ENCODE measurements at places on chromosomes 6 and 20.
A peak's percentile ranks its signal among the peaks of the same experiment; 100 is the strongest.

GRCh38 chr6:24330137-24330732 lies 27.6 kb downstream of the DCDC2 start:
- DNase-seq: no peak

GRCh38 chr20:38872491-38873049 lies 53.6 kb upstream of the FAM83D start:
- no peak for DNase-seq

DNA sequence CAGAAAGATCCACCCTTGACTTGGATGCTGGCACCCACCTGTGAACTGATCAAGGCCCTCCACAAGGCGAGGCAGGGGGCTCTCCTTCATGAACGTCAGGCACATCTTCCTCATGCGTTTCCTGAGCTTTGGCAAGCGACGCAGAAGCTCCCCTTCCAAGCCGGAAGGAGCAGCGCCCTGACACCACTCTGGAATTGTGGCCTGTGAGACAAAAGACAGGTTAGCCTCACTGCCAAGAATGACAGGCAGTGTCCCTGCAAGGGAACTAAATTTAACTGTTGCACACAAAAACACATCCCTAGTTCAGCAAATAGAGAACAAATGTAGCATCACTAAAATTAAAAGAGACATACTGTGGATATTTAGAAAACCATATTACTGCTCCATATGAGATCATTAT lies 42.0 kb upstream of the LYRM2 start:
- no peak for DNase-seq

- DNase-seq: no peak
Measured at GRCh38 chr20:53940360-53940702, 130.1 kb downstream of the BCAS1 start.

GRCh38 chr6:2695454-2696095 lies 55.1 kb downstream of the MYLK4 start:
- peak; percentile 71 for DNase-seq

- no peak for DNase-seq
Measured at GRCh38 chr6:150068720-150069648, at the start of gene ULBP3. Gene ULBP3, minus strand, starts transcription at chr6:150069121. Its CDS starts 55 bp downstream, at chr6:150069066.

- DNase-seq: no peak
Measured at GRCh38 chr6:70119218-70119835, 183.6 kb downstream of the COL9A1 start.

DNA sequence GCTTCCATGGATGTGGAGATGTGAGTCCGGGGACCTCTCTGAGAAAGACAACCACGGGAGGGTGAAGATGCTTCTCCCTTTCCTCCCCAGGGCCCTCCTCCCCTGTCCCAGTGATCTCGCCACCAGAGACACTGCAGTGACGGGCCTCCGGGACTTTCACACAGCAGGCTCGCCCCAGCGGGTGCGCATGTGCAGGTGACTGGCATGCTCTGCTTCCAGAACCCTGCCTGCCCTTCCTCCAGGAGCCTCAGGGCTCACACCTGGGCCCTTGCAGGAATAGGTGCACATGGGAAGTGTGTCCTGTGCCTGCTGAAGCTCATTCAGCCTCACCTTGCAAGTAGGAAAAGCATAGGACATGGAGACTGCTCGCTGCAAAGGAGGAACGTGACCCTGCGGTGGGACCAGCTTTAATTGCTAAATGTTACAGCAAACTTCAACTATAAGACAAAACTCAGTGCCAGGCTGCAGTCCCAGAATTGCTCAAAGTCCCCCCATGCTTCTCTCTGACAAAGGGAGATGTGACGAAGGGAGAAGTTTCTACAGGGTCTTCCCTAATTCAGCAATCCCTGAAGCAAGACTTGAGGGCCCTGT lies 19.2 kb downstream of the CST8 start:
- DNase-seq: no peak

DNA sequence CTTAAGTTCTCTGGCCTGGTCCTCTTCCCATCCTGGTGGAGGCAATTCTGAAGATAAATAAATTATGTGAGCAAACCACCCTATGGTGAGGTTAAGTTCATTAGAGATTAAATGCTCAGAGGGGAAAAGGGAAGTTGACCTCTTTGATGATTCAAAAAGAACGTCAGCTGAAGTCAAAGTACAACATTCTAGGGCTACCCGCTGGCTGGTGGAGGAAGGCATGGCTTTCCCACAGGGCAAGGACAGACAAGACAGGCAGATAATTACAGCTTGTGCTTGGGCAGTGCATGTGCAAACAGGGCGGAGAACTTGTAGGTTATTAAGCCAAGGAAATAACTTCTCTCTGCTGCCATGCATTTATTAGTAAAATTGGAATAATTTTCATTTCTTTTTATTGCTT lies 91.0 kb upstream of the SLC24A3 start:
- no peak for DNase-seq

DNA sequence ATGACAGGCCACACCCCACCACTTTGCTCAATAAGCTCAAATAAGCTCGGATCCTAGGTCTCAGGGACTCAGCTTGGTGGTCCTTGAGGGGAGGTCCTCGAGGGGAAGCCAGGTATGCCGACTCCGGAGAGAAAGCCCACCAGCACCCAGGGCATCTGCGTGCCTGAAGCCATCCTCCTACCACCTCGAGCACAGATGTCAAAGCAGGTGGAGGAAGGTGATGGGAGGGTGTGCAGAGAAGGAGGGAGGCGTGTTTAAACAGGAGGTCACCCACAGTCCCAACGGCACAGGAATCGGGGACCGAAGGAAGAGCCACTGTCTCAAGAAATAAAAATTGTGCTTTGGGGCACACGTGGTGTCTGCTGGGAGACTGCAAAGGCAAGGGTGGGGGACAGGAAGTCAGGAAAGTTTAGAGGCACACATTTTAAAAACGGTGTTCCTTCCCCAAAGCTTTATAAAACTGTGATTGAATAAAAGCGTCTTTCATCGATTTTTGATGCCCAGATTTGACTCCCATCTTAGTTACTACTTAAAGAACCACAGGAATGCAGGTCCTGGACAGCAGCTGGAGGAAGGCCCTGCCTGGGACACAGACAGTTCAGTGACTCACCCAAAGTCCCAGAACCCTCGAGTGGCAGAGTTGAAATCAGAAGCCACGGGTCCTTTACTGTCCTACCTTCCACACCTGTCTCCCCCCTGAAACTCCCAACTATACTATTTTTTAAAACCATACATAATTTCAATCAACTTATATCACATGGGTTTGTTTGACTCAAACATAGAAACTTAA lies 221.0 kb upstream of the PDE10A start:
- DNase-seq: no peak

DNA sequence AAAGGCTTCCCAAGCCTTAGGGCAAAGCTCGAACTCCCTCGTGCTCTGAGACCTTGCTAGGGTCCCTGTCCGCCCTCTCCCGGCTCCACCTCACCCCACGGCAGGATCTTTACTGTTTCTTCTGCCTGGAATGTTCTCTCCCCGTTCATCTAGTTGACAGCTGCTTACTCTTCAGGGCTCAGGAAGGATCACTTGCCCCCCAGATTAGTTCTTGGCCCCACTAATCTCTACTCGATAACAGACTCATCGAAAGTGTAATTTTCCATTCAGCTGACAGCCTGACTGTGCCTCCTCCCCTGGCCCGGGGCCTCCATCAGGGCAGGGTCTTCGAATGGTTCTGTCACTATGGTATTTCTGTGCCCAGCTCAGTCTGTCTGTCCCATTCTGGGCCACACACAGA lies 3.1 kb downstream of the MAP1LC3A start:
- DNase-seq: no peak

GRCh38 chr6:42821341-42821668 lies 39.5 kb downstream of the BICRAL start:
- no peak for DNase-seq

DNA sequence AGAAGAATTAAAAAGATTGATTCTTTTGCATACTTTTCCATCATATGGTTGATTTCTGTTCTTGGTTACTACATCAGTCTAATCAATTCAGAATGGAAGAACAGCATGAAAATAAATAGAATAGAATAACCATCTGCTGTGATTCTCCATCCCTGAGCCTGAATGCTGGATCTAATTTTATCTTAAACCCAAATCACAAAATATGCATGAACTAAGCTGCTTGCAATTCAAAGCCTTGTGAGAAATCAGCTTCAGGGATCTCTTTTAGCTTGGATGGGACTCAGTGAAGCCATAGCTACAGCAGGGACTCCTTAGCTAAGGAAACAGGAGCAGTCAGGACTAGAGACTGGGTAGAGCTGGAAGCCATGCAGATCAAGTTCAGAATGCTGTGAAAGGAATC lies 74.1 kb downstream of the TPBG start:
- no peak for DNase-seq

DNA sequence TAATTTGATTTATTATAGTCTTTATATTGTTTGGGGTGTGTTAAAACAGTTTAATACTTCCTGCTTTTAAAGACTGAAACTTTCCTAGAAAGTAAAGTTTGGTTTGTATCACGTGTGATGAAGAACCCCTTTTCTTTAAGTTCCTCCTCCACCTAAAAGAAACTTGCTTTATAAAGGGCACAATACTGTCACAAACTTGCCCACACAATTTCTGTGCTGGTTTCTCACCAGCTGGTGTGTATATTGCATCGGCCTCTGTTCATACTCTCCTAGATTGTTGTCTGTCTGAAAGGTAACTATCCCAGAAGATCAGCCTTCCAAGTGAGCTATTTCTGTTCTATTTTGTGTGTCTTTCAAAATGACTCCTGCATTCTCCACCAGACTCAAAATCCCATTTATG lies 46.9 kb downstream of the ANKRD6 start:
- DNase-seq: no peak

GRCh38 chr6:141758430-141758829 lies 374.3 kb upstream of the GJE1 start:
- DNase-seq: no peak

GRCh38 chr20:60785785-60786184 lies 466.3 kb upstream of the CDH4 start:
- no peak for DNase-seq

DNA sequence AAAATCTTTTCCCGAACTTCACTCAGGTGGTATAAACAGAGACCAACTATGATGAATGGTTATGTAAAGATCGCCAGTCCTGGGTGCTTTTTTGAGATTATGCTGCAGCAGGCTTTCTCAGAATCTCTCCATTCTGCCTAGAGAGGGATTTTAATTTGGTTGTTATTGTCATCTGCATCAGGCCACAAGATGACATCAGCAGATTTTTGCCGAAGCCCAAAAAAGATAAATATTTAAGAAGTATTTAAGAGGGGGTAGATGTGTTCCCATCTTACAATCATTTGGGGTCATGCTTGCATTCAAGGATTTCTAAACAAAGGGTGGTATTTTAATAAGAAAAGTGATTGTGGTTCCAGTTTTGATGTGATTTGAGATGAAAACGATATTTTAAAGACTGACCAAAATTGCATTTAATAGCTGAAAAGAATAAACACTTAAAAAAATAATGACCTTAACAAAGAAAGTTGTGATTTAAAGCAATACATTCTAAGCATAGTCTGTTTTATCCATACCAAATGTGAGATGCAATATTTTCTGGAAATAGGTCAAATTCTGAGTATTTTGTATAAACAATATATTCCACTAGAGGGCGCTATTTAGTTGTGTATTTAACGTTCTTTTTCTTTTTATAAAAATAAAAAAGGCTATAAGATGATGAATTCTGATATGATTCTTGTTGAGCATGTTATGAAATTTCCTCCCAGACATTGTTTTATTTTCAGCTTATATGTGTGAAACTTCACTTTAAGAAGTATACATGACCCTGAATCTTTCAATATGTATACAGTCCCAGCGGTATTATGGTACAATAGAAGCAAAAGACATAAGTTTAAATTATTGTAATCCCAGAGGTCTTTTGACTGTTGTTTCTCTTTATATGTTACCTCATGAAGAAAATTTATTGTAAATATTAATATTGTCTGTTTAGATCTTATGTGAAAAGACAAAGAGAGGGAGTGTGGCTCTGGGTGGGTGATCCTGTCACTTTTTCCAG lies 51.0 kb upstream of the ZFP64 start:
- DNase-seq: peak; percentile 23

DNA sequence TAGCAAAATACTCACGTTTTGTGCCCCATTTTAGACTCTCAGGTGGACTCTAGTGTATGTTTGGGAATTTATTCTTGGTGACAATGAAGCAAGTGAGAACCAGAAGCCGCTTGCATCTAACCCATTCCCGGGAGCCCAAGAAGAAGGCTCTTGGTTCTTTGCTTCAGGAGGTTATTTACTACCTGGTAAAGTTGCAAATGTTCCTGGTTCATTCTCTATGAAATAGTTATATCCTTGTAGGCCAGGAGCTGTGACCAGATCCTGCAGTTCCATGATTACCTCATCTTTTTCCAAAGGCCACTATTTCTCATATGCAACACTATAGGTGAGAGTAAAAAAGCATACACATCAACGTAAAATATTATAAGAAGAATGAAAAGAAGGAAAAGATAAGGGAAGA lies 60.9 kb upstream of the FABP7 start:
- no peak for DNase-seq

GRCh38 chr6:19391926-19392325 lies 445.2 kb upstream of the ID4 start:
- DNase-seq: no peak

GRCh38 chr6:56842686-56843475 lies 112.0 kb upstream of the BEND6 start:
- peak; percentile 55 for DNase-seq

- DNase-seq: no peak
Measured at GRCh38 chr6:54017877-54018276, 93.4 kb upstream of the MLIP start.

DNA sequence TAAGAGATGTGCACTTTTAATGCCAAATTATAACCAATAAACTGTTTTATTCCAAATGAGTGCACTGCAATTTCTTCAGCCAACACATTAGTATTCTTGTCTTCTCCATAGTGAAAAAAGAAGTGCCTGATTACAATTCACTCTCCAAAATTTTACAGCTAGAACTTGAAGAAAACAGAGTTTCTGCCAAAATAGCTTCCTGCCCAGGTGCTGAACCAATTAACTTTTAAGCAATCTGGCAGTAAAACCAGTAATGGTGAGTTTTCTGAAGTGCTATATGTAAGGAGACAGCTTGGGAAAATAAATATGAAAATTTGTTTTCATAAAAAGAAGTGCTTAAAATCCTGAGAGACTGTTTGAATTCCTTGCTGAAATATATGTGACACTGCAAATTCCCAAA lies 266.0 kb upstream of the NT5E start:
- DNase-seq: no peak

DNA sequence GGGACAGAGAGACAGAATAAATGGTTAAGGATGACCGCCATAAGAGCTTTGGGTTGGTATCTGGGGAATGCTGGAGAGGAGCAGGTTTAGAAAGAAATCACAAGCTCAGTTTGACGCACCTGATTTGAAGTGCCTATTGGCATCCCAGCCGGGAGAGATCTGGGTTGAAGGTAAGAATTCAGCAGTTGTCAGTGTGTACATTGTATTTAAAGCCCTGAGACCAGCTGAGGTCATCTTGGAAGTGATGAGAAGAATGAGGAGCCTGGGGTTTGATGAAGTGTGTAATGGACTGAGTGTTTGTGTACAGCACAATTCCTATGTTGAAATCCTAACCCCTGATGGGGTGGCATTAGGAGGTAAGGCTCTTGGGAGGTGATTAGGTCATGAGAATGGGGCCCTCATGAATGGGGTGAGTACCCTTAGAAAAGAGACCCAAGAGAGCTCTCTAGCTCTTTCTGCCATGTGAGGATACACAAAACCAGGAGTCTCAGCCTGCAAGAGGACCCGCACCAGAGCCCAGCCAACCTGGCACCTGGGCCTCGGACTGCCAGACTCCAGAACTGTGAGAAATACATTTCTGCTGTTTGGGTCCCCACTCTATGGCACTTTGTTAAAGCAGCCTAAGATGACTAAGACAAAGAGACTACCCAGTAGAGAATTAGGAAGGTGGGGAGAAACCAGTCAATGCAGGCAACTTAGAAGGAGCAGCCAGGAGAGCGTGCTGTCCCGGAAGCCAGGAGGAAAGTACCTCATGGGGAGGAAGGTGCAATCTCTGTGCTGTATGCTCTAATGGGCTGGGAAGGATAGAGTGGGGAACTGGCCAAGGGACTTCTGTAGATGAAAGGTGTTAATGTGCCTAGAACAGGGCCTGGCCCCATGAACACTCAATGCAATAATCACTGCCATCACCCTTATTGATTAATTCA lies 133.7 kb upstream of the SLC24A3 start:
- DNase-seq: no peak
